GM06990 (cell line): ENCODE measurements at places on chromosomes 6 and 20.

GRCh38 chr6:87094576-87094975, 330 bp downstream of the CGA start:
- DNase-seq, result no peak

GRCh38 chr6:79404261-79404660, 133.0 kb downstream of the LCA5 start:
- DNase-seq, result no peak

- DNase-seq, result no peak
Observed at GRCh38 chr6:108156180-108156937, 9.5 kb upstream of the NR2E1 start.

GRCh38 chr6:37695857-37696219, 1.8 kb downstream of the MDGA1 start:
- DNase-seq, result no peak

DNA sequence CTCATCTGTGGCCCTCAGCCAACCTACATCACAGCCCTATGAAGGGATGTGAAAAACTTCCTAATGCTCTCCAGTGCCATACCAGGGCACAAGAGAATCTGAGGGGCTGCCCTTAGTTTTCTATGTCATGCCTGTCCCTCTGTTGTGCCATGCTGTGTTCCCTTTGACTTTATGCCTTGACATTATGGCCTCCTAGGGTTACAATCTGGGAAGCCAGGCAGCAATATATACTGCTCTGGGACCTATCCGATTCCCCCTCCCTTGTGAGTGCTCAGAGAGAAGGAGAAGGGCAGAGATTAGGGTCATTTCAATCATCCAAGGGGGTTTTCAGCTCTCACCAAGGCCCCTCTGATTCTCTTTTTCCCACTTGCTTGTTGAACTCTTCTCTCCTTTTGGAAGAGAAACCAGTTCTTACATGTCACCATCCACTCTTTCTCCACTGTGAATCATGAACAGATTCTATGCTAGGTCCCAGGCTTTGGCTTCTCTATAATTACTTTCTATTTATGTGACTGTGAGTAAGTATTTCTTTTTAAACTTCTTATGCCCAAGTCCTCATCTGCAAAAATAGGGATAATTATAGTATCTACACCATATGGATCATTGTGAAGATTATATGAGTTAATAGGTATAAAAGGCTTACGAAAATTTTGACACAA, 14.2 kb upstream of the FRK start:
- no peak for DNase-seq

DNA sequence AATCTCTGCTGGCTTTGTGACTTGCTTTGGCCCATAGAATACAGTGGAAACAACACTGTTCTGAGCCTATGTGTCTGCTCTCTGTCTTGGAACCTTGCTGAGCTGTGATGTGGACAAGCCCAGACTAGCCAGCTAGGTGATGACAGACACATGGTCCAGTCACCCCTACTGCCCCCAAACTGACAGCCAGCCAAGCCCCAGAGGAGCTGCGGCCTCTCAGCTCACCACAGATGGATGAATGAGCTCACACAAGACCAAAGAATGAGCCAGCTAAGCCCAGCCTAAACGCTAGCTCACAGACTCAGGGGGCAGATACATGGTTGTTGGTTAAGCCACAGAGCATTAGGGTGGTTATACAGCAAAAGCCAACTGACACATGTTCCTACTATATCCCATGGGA, 4.1 kb downstream of the AARS2 start:
- DNase-seq, result no peak

GRCh38 chr6:116963972-116964371, 86.9 kb downstream of the RFX6 start:
- no peak for DNase-seq

DNA sequence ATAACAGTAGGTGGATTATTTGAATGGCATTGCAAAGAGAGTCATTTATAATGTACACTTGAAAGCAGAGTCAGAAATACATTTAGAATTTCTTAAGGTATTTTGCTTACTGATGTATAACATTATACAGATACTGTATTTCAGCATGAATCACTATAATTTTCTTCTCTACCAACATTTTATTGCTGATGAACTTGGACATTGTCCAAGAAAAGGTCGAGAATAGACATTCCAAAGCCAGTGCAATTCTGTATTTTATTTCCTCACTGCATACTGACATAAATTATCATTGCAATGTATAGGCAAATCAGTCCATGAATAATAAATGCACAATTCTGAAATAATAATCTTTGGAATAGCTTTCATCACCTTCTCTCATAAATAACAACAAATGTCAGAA, 1420.0 kb upstream of the EYS start:
- DNase-seq, result no peak

GRCh38 chr6:146312608-146313007, 231.0 kb upstream of the RAB32 start:
- DNase-seq, result no peak

- no peak for DNase-seq
Observed at GRCh38 chr20:12047838-12048432, 130.2 kb downstream of the BTBD3 start.

- DNase-seq, result no peak
Observed at GRCh38 chr6:81942067-81942370, 189.5 kb upstream of the TENT5A start.

- no peak for DNase-seq
Observed at GRCh38 chr6:128616342-128616741, 95.9 kb upstream of the PTPRK start.

DNA sequence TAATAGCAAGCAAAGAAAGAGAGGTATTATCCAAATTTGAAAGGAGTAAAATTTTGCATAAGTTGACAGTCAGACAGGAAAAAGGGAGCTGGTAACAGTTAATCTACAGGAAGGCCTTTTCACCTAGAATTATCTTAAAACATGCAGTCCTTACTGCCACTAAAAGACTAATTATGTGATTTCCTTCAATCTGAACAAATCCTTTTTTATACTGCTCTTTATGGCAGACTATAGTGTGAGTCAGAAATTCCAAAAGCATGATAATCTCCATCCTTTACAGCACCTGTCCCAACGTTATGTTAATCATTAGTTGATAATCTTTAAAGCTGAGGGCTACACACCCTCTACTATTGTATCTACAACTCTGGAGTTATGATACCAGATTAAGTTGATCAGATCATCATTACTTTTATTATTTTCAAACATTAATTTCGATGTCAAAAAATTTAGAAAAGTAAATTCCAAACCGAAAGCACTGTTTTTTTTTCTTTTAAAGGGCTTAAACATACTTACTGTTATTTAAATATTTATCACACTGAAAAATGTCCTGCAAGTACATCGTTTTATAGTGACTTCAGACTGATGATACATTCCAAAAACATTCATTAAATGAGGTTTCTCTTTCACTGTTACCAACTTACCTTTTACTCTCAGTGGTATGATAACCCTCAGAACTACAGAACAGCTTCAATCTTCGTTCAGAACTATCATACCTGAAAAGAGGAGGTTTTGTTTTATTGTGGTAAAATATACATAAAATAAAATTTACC, 33.2 kb upstream of the AKAP7 start:
- DNase-seq, result no peak

GRCh38 chr20:25389858-25390537, 637 bp downstream of the ABHD12 start:
- DNase-seq, result peak; percentile 67

- no peak for DNase-seq
Observed at GRCh38 chr6:148987982-148988381, 241.2 kb downstream of the UST start.

- DNase-seq, result no peak
Observed at GRCh38 chr6:22413681-22414311, 117.0 kb upstream of the PRL start.

GRCh38 chr20:4601630-4602296, 119.9 kb upstream of the PRND start:
- no peak for DNase-seq

- no peak for DNase-seq
Observed at GRCh38 chr6:90266905-90267621, 29.6 kb downstream of the BACH2 start.

GRCh38 chr20:63033794-63034709, 27.3 kb upstream of the BHLHE23 start:
- DNase-seq, result no peak

GRCh38 chr6:3159805-3160781, 2.7 kb upstream of the TUBB2A start:
- DNase-seq, result no peak

DNA sequence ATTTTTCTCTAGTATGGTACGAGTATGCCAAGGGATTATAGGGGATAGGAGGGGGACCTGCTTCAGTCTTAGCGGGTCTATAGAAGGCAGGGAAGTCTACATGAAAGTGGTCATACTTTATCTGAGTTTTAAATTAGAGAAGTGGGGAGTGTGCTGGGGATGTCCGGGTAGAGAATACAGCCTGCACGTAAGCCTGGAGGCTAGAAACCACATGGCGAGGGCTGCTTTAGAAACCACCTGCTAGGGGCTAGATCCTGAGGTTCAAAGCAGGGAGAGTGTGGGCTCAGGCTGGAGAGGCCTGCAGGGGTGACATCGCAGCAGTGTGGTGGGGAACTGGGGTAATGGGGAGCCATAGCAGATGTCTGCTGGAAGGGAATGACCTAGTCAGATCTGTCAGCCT, 85.2 kb downstream of the VEGFA start:
- no peak for DNase-seq

DNA sequence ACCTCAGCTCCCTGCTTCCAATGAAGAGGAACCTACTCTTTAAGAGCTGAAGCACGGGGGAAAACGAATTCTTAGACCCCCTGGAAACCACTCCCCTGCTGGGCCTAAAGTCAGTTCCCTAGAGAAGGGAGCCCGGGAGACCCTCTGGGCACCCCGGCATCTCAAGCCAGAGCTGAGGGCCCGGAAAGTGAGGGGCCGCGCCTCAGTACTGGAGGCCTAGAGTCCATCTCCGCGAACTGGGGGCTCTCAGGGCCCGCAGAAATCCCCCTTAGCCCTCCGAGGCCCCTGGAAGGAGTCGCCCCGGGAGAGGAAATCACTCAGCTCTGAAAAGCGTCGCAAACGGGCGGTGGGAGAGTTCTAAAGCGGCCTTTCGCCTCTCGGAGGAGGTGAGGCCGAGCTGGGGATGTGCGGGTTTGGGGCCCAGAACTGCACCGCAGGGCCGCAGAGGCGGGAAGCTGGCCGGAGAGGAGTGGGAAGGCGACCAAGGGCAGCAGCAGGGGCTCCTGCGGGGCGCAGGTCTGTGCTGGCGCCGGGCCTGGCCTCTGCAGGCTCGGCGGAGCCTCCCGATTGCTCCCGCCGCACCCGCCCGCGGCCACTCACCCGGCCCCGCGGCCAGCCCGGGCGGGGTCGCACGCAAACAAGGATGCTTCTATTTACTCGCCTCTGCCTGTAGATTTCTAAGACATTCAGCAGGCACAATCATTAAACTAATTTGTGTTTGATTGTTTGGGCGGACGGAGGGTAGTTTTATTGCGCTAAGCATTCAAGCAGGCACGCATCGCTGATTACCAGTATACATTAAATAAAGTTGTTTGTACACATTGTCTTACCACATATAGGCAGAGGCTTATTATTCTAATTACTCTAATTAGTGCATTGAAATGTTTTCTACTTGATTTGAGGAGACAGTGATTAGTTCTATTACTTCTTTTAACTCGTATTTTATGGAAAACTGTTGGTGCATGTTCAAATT, 9.2 kb downstream of the POU3F2 start:
- no peak for DNase-seq

DNA sequence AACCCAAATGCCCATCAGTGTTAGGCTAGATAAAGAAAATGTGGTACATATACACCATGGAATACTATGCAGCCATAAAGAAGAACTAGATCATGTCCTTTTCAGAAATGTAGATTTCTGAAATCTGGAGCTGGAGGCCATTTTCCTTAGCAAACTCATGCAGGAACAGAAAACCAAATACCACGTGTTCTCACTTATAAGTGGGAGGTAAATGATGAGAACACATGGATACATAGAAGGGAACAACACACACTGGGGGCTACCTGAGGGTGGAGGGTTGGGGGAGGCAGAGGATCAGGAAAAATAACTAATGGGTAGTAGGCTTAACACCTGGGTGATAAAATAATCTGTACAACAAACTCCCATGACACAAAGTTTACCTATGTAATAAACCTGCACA, 188.9 kb upstream of the PRND start:
- no peak for DNase-seq

GRCh38 chr20:3296261-3297078, 57.5 kb upstream of the SLC4A11 start:
- DNase-seq, result no peak

- no peak for DNase-seq
Observed at GRCh38 chr6:81736428-81736827, 16.1 kb downstream of the TENT5A start.

DNA sequence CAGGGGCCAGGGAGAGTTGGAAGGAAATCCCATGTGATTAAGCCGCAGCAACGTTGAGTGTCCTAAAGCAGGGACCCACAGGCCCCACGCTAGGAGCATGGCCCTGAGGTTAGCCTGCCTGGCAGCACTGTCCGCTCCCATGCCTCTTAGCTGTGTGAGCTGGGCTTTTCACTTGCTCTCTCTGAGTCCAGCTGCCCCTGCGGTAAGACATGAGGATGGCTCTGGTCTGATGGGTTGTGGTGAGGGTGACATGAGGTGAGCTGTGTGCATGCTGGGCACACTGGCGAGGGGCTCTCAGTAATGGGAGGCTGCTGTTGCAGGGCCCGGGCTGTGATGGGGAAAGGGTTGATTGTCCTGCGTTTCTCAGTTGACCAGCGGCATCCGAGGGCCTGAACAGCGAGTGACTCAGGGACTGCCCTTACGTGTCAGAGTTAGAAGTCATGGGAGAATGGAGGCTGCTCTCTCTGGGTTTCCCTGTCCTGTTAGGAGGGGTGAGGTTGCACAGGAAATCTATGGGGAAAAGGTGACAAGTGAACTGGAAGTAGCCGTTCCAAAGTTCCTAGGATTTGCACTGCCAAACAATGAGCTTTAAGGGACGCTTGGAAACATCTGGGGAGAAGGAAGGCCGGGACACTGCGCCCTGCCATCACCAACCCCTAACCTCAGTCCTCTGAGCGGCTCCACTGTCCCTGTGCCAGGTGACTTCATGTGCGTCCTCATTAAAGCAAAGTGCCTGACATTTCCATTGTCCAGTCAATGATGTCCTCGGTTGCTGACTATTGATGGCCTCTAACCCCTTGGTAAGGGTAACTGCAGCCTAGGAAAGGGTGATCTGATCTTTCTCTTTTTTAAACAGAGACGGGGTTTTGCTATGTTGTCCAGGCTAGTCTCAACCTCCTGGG, 51.3 kb downstream of the ADNP start:
- no peak for DNase-seq

- DNase-seq, result peak; percentile 13
Observed at GRCh38 chr20:22686097-22686496, 101.7 kb upstream of the FOXA2 start.
